D721Med (cell line): ENCODE measurements at places on chromosomes 4 and X.

DNA sequence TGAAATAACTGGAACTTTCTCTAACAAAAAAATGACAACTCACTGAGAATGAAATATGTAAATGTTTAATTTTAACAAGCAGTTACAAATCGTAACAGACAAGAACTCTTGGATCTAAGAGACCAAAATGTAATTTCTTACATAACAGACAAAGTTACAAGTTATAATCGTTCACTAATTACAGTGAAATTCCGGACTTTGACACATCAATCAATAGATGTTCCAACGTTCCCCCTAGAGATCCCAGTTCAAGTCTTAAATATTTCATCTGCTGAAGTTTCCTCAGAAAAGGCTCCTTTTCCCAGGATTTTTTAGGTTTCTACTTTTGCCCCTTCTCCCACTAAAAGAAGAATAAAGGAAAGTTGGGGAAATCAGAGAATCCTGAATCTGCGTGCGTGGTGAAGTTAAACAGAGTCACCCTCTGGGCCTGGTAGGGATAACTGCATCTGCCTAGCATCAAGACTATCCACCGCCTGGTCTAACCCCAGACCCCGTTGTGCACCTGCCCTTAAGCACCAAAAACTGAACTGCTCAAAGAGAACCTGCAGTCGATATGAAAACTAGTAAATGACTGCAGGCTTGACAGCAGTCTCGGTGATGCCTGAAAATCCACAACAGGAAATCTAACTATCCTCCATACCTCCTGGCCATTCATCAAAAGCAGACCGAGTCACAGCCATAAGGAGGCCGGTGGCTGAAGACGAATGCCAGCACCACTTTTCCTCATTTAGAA, 2.3 kb downstream of the IRF2 start:
- no peak for DNase-seq

DNA sequence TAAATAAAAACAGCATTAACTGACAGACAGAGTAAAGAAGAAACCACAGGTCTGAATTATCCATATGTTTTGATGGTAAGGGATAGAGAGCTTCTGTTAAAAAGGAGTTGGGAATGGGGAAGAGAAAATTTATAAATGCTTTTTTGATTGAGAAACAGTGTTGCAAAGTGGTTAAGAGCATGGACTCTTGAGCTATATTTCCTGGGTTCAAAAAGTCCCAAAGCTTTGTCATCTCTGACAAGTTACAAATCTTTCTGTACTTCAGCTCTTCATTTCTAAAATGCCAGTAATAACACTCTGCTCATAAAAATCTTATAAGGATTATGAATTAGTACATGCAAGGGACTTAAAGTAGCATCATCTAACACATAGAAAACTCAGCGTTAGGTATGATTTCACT, 62.2 kb downstream of the N4BP2 start:
- no peak for DNase-seq

GRCh38 chrX:75051047-75051446, 105.0 kb downstream of the ABCB7 start:
- DNase-seq = no peak

DNA sequence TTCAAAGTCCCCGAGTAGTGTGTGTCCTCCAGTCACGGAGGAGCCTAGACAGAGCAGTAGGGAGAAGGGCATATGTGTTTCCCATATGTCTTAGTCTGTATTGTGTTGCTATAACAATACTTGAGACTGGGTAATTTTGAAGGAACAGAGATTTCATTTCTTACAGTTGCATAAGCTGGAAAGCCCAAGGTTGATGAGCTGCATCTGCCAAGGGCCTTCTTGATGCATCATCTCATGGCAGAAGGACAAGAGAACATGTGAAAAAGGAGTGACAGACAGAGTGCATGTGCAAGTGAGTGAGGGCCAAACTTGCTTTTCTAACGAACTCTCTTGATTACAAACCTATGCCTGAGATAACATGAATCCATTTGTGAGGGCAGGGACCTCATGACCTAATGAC, 243.4 kb downstream of the ARHGAP10 start:
- no peak for DNase-seq

DNA sequence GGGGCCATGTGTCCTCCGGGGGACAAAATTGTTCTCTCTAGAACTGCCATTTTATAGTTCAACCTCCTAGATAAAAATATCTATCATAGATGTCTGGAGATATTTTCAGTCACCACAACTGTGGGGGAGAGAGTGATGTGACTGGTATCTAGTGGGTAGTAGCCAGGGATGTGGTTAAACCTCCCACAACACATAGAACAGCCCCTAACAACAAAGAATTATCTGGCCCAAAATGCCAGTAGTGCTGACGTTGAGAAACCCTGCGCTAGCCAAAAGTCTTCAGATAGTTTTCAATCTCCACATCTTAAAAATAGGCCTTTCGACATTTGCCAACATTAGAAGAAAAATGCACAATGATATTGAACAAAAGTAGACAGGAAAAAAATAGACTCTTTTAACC, 19.0 kb upstream of the SUPT20HL2 start:
- DNase-seq = no peak

- DNase-seq = no peak
Measured at GRCh38 chr4:177229331-177229730, 80.3 kb upstream of the NEIL3 start.

- no peak for DNase-seq
Measured at GRCh38 chr4:107519053-107519452, 201.0 kb downstream of the PAPSS1 start.

DNA sequence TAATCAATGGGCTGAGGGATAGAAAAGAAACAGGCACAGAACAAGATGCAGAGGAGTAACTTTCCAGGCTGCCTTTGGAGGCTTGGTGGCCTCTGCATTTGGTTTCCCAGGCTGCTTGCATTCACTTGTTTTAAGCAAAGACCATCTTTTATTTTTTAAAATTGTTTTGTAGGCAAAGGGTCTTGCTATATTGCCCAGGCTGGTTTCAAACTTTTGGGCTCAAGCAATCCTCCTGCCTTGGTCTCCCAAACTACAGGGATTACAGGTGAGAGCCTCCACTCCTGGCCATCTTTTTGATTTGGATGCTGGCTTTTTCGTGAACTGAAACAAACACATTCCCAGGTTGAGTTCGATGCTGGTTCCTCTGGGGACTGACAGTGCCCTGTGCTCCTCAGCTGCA, 74.1 kb downstream of the SLC9A6 start:
- no peak for DNase-seq

- no peak for DNase-seq
Measured at GRCh38 chrX:72238183-72238582, 644 bp downstream of the ERCC6L start.
